ENCODE measurements at places on chromosomes 1 and 21.

- DNase-seq = no peak
These were observed 10.4 kb upstream of the CELA3B start for GRCh38 chr1:21966247-21967000.

- DNase-seq = no peak
These were observed 108.9 kb downstream of the CRYAA start for GRCh38 chr21:43277481-43278351.

DNA sequence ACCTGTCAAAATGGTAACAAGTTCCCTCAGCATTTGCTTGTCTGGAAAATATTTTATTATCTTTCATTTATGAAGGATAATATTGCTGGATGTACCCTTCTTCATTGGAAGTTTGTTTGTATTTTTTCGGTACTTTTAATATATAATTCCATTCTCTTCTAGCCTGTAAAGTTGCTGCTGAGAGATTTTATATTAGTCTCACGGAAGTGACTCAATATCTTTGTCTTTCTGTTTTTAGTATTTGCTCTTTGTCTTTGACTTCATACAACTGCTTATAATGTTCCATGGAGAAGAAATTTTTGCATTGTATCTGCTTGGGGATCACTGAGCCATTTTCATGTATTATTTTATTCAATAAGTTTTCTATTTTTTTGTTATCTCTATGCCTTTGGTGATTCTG lies 1777.5 kb downstream of the BRINP3 start:
- no peak for DNase-seq

- no peak for DNase-seq
These were observed 154.9 kb downstream of the ST6GALNAC3 start for GRCh38 chr1:76229279-76230005.

DNA sequence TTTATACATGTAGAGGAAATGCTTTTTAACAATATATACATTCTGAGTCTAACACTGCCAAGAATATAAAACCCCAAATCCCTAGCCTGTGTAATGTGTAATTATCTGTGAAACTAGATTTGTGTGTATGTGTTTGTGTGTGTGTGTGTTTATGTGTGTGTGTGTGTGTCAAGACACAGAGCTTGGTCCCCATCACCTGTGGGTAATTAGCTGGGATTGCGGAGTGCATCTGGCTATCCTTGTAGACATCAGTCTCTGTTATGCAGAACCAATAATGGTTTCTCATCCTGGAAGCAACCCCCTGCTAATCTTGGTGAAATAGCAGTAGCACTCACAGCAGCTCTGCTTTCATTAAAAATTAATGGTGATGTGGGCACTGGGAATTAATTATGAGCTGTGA lies 26.3 kb upstream of the ST6GALNAC3 start:
- DNase-seq = no peak

DNA sequence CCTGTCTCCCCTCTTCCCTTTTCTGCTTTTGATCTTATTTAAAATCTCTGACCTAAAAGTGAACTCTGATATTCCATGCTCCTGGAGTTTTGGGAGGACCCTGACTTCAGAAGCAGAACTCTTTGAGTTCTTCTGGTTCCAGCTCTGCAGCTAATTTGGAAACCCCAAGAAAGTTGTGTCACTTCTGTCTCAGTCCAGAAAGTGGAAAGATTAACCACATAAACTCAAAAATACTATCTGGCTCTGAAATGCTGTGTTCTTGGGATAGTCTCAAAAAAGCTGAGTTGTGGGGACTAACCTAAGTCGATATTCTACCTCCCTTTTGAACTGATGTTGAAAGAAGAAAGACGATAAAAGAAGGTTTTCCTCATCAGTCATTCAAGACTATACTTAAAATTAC lies 59.8 kb downstream of the ITPKB start:
- no peak for DNase-seq

DNA sequence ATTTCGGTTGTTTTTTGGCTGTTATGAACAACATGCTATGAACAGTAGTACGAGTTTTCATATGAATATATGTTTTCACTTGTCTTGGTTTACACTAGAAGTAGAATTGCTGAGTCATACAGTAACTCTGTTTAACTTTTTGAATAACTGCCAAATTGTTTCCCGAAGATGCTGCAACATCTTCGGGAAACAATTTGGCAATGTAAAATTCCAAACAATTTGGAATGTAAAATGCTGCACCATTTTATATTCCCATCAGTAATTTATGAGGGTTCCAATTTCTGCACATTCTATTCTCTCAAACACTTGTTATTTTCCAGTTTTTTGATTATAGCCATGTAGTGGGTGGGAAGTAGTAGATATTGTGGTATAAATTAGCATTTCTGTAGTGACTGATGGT lies 11.6 kb downstream of the PCBP3 start:
- DNase-seq = no peak

DNA sequence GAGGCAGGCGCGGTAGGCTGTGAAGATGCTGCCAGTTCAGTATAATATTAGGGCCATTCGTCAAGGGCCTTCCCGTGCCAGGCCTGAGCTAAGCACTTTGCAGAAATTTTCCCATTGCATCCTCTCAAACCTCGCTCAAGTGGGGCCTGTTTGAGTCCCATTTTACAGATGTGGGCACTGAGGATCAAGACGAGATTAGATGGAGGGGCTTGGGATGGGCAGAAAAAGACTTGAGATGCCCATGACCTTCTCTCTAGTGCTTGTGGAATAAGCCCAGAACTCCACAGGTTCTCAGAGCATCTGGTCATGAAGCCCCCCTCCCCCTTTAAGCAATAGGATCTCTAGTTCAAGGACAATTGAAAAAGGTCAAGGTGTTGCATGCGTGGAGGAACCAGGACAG lies 9.9 kb downstream of the EPHA8 start:
- DNase-seq = no peak

- no peak for DNase-seq
These were observed 24.8 kb downstream of the F11R start for GRCh38 chr1:160996178-160996577.

- DNase-seq = no peak
These were observed 205.3 kb upstream of the RRP15 start for GRCh38 chr1:218079820-218080219.

DNA sequence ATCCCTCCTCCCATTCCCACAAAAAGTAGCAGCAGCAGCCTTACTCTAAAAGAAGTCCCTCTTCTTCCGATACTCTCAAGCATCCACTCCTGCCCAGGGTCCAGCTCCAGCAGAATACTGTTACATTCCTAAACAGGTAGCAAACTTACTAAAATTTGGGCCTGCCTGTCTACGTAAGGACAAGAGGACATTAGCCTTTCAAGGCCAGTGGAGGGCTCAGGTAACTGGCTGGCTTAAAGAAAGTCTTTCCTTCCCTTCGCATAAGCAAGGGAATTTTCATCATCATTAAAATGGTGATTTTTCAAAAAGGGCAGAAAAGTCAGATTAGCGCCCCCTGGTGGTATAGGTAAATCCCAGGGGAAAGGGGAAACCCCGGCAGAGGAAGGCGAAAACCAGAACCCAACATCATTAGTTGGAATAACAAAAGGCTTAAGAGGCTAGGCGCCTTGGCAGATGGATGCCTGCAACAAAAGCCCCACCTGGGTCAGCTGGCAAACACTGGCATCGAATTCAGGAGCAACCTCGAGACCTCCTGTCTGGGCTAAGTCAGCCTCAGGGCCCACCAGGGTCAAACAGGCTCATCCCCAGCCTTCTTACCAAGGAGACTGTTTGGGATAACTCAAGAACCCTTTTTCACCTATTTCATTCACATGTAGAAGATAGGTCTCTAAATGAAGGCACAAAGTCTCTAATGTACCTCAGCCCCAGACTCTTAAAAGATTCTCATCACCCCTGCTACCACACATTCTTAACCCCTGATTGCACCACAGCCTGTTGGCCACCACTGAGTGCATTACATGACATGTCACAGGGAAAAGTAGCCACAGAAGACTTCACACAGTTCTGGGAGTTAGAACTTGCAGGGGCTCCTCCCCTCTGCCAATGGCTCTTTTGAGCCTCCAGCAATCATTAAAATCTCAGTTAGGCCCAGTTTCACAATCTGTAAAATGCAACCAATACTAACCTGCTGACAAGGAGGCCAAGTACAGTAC lies 36.7 kb downstream of the ERI3 start:
- DNase-seq = peak; percentile 51

DNA sequence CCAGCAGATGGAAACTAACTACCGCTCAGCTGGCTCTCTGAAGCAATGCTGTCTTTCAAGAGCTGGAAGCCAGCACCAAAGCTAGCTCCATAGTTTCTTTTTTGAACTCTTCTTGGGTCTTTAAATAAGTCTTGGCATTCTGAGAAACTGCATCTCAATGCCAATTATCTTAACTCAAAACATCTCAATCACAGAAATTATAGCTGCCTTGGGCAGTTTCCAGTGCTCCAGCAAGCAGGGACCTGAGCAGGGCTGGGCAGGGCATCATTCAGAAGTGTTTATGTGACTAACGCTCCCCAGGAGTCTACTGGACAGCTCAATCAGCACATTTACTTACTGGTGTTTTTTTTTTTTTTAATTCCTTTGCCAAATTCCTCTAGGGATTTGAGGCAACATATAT lies 18.3 kb upstream of the PADI4 start:
- no peak for DNase-seq

- peak; percentile 98 for DNase-seq
These were observed 3.1 kb downstream of the ADAMTSL4 start for GRCh38 chr1:150552128-150552910.

DNA sequence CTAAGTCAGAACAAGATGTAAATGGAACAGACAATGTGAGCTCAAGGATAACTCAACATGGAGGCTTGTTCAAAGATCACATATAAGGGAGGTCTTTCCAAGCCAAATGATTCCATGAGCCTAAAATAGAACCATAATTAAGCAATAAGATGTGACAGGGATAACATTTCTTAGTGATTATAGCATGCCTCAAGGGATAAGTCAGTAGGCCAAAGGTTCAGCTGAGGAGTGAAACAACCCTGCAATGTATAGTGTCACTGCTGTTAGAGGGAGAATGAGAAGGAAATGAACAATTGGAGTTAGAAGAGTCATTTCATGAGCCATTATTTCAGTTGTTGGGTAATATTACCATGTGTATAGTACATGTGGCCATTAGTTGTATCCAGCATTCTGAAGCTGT lies 25.0 kb downstream of the GORAB start:
- DNase-seq = no peak

GRCh38 chr21:46114963-46115362 lies 17.1 kb downstream of the COL6A2 start:
- DNase-seq = no peak

- no peak for DNase-seq
These were observed 128.8 kb downstream of the RRAGC start for GRCh38 chr1:38730511-38731397.

GRCh38 chr1:170711682-170712081 lies 47.8 kb downstream of the PRRX1 start:
- DNase-seq = no peak

- peak; percentile 46 for DNase-seq
These were observed 71.8 kb upstream of the ADAM30 start for GRCh38 chr1:119968068-119968492.

DNA sequence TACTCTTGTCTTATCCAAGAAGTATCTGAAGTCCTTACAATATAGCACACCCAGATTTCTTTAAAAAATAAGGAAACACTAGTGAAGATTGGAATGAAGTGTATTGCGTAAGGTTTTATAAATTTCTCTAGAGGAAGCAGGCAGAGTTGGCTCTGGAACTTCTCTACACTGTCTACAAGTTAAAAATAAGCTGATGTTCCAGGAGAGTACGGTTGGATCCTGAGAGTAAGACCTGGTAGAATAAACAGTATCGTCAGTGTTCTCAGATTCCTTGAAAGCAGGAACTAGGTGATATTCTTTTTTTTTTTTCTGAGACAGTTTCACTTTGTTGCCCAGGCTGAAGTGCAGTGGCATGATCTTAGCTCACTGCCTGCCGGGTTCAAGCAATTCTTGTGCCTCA lies 107.9 kb downstream of the USP25 start:
- DNase-seq = no peak

DNA sequence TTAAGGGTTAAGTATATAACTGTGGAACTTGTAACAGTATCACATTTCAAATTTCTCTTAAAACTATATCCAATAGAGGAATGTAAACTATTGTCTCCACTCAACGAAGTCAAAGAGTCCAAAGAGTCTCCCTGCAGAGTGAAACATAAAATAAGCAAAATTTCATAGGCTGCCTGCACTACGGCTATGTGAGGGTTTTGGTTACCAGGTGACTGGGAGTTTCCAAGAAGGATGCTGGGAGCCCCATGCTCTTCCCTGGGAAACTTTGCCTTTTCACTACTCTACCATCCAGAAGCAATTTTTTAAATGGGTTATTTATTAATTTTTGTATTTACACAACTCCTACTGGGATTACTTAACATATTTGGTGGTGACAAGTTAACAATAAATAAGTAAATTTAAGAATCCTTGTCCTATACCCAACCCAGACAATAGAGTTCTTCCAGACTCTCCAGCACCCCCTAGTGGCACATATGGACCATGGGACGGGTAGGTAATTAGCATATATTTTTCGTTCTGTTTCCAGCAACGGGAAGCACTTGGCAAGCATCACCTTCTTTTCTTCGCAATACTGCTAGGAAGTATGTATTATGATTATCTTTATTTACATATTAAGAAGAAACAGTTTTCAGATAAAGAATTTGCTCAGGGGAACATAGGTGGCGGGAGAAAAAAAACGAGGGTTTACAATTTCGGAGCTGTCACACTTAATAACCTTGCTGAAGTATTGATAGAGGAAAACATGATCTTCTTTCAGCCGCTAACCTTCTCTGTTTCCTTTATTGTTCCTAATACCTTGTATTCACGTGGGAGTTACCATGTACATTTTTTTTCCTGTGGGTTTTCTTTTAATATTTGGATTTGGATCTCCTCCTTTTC lies 3.5 kb downstream of the FMO2 start:
- DNase-seq = peak; percentile 65

- peak; percentile 44 for DNase-seq
These were observed 1.2 kb upstream of the PSMB2 start for GRCh38 chr1:35642471-35642955.

DNA sequence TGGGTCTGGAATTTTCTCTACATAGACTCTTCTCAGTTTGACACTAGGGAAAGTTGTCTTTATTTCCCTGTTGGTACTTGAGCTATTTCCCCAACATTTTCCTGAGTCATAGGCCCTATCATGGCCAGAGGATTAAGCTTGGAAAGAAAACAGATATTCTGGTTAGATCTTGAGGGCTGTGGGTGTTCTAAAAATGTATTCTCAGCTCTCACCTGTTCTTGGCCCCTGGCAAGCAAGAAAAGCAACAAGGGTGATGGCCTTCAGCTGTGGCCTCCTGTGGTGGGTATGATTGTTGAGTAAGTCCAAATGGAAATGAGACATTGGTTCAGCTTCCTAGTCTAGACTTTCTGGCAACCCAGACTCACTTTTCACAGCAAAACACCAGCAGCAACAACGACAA lies 17.4 kb upstream of the LCE3A start:
- no peak for DNase-seq

- peak; percentile 90 for DNase-seq
These were observed 12.6 kb upstream of the RCSD1 start for GRCh38 chr1:167617153-167618147.
